Right lobe of liver (tissue), 6 donors: ENCODE measurements at places on chromosomes 7 and 10. TPM values are rescaled to one million over a fixed set of nuclear protein-coding genes. Genes with fewer than 3 reads are reported as not detected.
A peak's percentile ranks its signal among the peaks of the same experiment; 100 is the strongest.

NEUROD6 gene
- not detected for total RNA-seq

OPALIN gene
- not detected for total RNA-seq

GRCh38 chr10:96618653-96619052 is 31.8 kb upstream of the TM9SF3 start:
- DNase-seq, result peak; percentile 71
- H3K27ac ChIP-seq, result no peak overlapping the region
- no peaks in the 10 kb centered on the region for H3K27me3 ChIP-seq
- H3K36me3 ChIP-seq, result peaks cover 53% of the 10 kb centered on the region
- H3K4me3 ChIP-seq, result no peak overlapping the region

GRCh38 chr7:144941127-144941526 is 105.3 kb upstream of the TPK1 start:
- no peaks in the 10 kb centered on the region for H3K4me1 ChIP-seq
- H3K36me3 ChIP-seq, result no peaks in the 10 kb centered on the region
- DNase-seq, result no peak
- no peak overlapping the region for H3K4me3 ChIP-seq
- H3K27ac ChIP-seq, result no peak overlapping the region

GRCh38 chr10:97684866-97685394 is 2.1 kb downstream of the AVPI1 start:
- peak overlapping the region; percentile 98 for H3K27ac ChIP-seq
- peak overlapping the region; percentile 80 for H3K4me3 ChIP-seq
- no peaks in the 10 kb centered on the region for H3K36me3 ChIP-seq
- H3K4me1 ChIP-seq, result no peaks in the 10 kb centered on the region

IFIT1B gene
- total RNA-seq, result not detected

DNA sequence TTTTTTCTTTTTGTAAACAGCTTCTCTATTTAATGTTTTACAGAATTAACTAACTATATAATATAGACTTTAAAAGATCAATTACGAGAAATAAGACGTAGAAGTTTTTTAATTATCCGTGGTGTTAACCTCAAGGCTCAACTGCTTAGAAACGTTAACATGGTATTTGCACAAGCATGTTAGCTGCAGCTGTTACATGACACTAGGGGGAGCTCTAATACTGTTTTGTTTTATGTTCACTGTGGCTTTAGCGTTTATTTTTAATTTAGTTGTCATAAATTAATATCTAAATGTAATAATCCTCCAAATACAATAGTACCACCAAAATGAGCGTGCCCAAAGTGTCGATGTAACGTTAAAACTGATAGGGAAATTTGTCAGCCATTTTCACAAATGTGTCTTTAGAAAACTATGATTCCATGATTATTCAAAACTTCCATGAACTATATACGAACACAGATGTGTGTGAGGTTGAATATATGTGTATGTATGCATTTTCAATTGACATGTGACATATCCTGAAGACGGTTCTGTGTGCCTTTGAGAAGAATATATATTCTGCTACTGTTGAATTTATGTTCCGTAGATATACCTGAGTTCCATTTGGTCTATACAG is 828.8 kb upstream of the MBL2 start:
- DNase-seq, result no peak
- no peaks in the 10 kb centered on the region for H3K4me1 ChIP-seq
- no peak overlapping the region for H3K27ac ChIP-seq
- no peaks in the 10 kb centered on the region for H3K27me3 ChIP-seq
- H3K4me3 ChIP-seq, result no peak overlapping the region

PRSS37 gene
- not detected for total RNA-seq

GRCh38 chr7:143289421-143289820 is 1.3 kb downstream of the CASP2 start:
- no peaks in the 10 kb centered on the region for H3K27me3 ChIP-seq
- no peak overlapping the region for H3K27ac ChIP-seq
- no peak for DNase-seq

CYP2C8 gene
- 3,507 TPM for total RNA-seq

GRCh38 chr10:113650172-113650571 is 13.7 kb downstream of the NRAP start:
- no peak overlapping the region for H3K27ac ChIP-seq
- no peaks in the 10 kb centered on the region for H3K36me3 ChIP-seq
- H3K4me3 ChIP-seq, result no peak overlapping the region
- H3K4me1 ChIP-seq, result peaks cover 13% of the 10 kb centered on the region
- DNase-seq, result no peak
- H3K27me3 ChIP-seq, result no peaks in the 10 kb centered on the region

DNA sequence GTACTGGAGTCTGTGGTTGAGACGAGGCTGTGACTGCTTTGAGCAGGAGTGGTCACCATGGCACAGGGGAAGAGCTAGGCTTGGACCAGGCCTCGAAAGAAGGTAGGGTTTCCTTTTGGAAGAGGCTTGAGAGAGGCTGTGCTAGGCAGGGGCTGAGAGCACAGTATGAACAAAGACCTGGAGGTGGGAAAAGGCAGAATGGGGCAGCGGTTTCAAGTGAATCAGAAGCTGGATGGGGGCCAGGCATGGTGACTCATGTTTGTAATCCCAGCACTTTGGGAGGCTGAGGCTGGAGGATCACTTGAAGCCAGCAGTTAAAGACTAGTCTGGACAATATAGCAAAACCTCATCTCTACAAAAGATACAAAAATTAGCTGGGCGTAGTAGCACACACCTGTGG is 65.9 kb downstream of the CLIP2 start:
- no peak for DNase-seq
- H3K36me3 ChIP-seq, result no peaks in the 10 kb centered on the region
- no peak overlapping the region for H3K4me3 ChIP-seq
- H3K27ac ChIP-seq, result no peak overlapping the region
- H3K27me3 ChIP-seq, result no peaks in the 10 kb centered on the region
- no peaks in the 10 kb centered on the region for H3K4me1 ChIP-seq

- H3K4me3 ChIP-seq, result no peak overlapping the region
- H3K27ac ChIP-seq, result no peak overlapping the region
- peaks cover 8% of the 10 kb centered on the region for H3K4me1 ChIP-seq
- no peak for DNase-seq
- no peaks in the 10 kb centered on the region for H3K27me3 ChIP-seq
- H3K36me3 ChIP-seq, result peaks cover 3% of the 10 kb centered on the region
Observed at GRCh38 chr7:151338809-151339208, 2.8 kb upstream of the NUB1 start.

- H3K36me3 ChIP-seq, result peaks cover 5% of the 10 kb centered on the region
- no peak for DNase-seq
- H3K4me1 ChIP-seq, result no peaks in the 10 kb centered on the region
- H3K27ac ChIP-seq, result no peak overlapping the region
Observed at GRCh38 chr7:12222889-12223579, 11.9 kb downstream of the TMEM106B start.

DNA sequence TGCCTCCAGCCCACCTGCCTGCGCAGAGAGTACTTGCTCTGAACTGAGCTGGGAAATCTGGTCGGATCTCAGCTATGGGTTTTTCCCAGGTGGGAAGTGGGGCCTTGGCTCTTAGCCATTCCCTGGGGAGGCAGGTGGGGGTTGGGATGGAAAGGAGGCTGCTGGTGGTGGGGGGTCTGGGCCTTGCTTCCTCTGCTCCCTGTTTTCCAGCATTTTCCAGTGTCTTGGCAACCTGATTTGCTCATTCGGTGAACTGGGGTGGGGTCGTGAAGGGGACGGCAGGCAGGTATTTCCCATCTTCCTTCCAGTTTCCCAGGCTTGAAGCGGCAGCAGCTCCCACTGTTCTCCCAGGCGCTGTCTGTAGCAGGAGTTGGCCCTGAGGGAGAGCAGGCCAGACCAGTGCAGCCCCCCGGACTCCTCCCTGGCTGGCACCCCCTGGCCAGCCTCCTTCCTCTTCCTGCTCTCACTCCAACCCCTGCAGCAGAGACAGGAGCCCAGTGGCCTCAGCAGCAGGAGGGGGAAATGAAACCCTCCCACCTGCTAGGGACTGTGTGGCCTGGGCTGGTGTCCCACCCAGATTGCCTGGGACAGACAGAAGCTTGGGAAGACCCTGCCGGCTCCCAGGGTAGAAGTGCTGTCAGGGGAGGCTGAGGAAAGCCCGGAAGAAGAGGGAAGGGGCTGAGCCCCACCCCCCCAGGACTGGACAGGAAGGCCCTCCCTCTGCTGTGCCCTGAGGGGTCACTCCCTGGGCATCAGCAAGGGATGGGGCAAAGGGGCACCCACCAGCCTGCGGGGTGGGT is 6.6 kb downstream of the TRIM8 start:
- no peak overlapping the region for H3K27ac ChIP-seq
- H3K27me3 ChIP-seq, result no peaks in the 10 kb centered on the region
- peaks cover 3% of the 10 kb centered on the region for H3K36me3 ChIP-seq
- peaks cover 3% of the 10 kb centered on the region for H3K4me1 ChIP-seq

DNA sequence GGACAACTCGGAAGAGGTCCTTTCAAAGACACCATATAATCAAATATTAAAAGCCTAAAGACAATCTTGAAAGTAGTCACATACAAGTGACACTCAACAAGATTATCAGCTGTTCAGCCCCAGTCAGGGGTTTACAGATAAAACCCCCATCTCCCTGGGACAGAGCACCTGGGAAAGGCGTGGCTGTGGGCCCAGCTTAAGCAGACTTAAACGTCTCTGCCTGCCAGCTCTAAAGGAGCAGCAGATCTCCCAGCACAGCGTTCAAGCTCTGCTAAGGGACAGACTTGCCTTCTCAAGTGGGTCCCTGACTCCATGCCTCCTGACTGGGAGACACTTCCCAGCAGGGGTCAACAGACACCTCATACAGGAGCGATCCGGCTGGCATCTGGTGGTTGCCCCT is 18.0 kb downstream of the CDCA7L start:
- no peaks in the 10 kb centered on the region for H3K27me3 ChIP-seq
- no peaks in the 10 kb centered on the region for H3K4me1 ChIP-seq
- H3K4me3 ChIP-seq, result no peak overlapping the region
- H3K36me3 ChIP-seq, result no peaks in the 10 kb centered on the region

DNA sequence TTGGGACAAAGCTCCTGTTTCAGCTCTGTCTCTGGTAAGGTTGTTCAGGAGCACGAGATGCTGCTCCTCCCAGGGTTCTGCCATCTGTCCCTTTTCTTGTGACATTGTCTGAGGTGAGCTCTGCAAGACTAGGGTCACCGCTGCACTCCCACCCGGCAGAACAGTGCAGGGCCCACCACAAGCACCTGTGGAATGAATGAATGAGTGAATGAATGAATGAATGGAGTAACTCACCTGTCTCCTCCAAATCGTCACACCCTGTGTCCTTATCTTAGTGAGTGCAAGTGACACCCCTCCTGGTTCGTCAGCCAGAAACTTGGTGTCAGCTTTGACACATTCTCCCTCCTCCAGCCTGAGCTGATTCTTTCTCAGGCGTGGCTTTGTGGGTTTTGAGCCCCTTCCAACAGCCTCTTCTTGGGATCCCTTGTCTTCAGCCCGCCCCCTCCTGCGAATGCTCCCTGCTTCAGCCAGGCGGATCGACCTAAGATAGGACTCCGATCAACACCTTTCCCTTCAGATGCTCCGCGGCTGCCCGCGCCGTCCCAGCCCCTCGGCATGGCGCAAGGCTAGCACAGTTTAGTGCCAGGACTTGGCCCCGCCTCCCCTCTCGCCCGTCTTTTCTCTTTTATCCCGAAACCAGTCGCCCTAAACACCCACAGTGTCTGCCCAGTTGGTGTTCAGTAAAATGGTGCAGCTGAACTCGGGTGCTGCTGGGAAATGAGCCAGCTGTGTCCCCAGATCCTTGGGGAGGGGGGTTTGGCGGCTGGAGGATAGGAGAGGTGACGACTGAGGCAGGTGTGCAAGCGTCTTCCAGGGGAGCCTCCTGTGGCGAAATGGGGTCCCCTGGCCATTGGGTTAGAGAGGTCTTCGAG is 89.3 kb downstream of the BEND7 start:
- no peaks in the 10 kb centered on the region for H3K27me3 ChIP-seq
- H3K36me3 ChIP-seq, result no peaks in the 10 kb centered on the region
- H3K27ac ChIP-seq, result no peak overlapping the region
- H3K4me3 ChIP-seq, result peak overlapping the region; percentile 42

ACSM6 gene
- not detected for total RNA-seq

SLC26A3 gene
- total RNA-seq, result 2.1 TPM

HOXA4 gene
- not detected for total RNA-seq

- no peak overlapping the region for H3K27ac ChIP-seq
- peak; percentile 73 for DNase-seq
- no peaks in the 10 kb centered on the region for H3K4me1 ChIP-seq
- no peaks in the 10 kb centered on the region for H3K36me3 ChIP-seq
Observed at GRCh38 chr7:34064519-34065158, 159.3 kb downstream of the BMPER start.
